NCI-H187 treated with DMSO at 0.1 percent for 48 hours (cell line): ENCODE measurements at places on chromosomes 6 and 20.

DNA sequence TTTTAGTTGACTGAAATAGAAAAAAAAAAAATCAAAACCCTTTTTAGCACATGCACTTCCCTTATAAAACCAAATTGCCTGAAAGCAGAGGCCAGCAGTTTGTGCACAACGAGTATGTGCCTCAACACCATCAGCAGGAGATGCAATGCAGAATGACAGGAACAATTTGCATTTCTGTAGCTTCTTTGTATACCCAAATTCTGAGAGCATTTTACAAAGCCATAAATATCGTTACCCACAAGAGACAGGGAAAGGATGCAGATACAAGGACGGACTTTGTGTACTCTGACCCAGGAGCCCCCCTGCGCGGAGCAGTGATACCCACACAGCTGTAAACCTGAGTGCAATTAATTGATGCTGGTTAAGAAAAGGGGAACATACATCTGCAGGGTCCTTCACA lies 285.6 kb downstream of the PRKN start:
- no peak for DNase-seq

DNA sequence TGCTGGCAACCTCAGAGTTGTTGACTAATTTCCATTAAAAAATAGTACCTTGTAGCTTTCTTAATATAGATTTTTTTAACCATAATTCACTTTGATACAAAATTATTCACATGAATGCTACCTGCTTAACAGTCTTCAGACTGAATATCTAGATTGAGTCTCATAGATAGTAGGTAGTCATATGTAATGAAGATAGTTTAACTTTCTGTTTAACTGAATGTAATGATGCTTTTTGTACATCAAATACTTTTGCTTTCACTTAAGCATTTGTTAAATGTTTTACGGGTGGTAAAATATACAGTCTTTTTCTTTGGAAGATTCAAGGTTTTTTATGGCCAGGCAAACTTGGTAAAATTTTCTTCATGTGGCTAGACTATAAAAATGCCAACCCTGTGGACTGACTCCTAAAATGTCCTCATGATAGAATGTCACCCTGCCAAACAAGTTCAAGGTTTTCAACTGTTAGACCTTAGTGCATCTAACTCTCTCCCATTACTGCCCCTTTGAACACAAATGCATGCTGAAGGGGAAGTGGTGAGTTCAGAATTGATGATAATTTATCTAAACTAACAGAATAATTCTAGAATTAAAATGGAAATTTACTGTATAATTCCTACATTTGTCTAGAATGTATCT lies 16.4 kb downstream of the TBPL1 start:
- no peak for DNase-seq

- no peak for DNase-seq
Observed at GRCh38 chr20:62710886-62711702, 2.5 kb downstream of the NTSR1 start.

GRCh38 chr6:95266537-95267258 lies 310.6 kb upstream of the MANEA start:
- DNase-seq: no peak

DNA sequence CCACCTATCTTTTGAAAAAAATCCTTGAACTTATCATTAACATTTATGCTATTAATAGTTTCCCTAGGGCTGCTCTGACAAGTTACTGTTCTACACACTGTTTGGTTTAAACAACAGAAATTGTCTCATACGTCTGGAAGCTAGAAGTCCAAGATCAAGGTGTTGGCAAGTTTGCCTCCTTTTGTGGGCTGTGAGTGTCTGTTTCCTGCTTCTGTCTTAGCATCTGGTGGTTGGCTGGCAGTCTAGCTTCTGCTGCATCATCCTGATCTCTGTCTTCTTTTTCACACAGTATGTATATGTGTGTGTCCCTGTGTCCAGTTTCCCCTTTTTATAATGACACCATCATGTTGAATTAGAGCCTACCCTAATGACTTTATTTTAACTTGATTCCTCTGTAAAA lies 154.8 kb downstream of the RPS12 start:
- no peak for DNase-seq

DNA sequence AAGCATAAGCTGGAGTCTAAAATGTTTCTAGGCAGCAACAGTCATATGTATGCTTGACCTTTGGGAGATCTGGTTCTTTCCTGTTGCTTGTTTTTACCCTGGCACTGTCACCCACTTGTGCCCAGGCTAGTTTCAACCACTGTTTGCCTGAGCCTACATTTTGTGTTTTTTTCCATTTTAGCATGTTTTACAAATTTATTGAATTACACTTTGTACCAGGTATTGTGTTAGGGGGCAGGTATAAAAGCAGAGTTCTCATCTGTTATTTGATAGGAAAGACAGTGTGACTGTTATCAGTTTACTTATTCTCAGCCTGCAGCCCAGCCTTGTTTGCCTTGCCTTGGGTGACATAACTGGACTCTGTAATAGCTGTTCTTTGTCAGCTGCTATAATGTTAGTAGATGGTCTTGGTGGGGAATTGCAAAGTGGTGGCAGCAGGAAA lies 147.0 kb downstream of the CDKAL1 start:
- no peak for DNase-seq

- DNase-seq: no peak
Observed at GRCh38 chr20:33909331-33909921, 84.3 kb upstream of the RALY start.

DNA sequence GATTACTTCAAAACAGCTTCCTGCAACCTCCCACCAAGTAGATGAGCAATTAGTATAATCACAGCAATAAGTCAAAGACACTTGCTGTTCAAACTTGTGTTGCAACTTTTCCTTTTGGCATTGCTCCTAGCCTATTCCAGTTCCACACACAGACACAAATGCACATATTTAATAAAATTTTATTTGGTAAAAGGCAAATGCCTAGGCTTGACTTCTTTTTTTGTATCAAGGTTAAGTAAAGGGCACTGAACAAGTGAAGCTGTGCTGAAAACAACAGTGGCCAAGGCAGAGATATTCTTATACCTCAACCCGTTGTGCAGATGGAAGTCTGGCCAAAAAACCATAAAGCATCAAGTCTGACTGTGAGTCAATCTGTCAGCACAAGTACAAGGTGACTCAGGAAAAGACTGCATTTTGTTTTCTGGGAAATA lies 708.4 kb upstream of the CITED2 start:
- DNase-seq: no peak

DNA sequence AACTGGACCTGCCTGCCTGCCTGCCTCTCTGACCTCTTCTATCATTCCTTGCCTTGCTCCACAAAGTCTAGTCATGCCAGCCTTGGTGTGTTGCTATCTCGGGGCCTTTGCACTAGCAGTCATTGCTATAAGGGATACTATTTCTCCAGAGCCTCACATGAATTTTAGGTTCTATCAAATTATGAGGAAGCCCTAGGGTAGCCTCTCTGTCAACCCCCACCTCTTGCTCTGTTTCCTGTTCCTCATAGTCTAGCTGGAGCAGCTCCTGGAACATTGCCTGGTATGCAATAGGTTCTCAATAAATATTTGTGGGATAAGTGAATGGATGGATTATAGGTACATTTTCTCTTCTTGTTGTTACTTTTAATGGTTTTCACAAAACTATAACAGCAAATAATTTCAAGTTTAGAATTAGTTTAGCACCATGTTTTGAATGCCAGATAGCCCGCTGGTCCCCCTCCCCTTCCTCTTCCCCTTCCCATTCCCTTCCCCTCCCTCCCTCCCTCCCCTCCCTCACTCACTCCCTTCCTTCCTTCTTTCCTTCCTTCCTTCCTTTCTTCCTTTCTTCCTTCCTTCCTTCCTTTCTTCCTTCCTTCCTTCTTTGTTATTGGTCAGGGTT lies 46.9 kb upstream of the DTNBP1 start:
- no peak for DNase-seq

DNA sequence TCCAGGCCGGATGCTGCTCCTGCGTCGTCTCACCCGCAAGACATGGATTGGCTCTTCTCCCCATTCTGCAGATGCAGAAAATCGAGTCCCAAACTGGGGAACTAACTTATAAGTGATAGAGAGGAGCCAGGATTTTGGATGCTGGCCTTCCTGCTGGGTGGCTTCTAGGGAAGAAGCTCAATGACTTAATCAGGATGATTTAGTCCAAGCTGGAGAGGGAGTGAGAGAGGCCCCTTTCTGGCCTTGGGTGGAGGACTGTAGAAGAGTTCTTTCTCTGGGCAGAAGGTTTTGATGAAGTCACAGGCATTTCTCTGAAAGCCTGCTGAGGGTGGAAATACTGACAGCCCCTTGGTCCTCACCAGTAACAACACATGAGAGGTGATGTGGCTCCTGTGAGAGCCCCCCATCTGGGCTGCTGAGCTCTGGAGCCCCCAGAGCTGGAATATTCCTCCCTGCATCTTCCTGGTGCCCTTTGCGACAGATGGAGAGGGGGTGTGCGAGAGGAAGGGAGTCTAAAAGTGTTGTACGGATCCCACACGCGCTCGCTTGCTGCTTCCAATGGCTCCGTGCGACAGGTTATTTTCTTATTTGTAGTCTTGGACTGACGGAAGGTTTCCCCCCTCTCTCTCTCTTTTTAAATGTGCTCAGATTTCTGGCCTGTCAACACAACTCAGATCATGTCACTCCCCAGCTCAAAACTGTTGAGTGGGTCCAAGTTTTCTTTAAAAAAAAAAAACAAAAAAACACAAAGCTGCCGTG lies 3.5 kb downstream of the SIRPA start:
- no peak for DNase-seq

- no peak for DNase-seq
Observed at GRCh38 chr6:27370391-27370790, 18.2 kb upstream of the ZNF391 start.

GRCh38 chr6:123024976-123025375 lies 28.9 kb downstream of the CLVS2 start:
- no peak for DNase-seq

DNA sequence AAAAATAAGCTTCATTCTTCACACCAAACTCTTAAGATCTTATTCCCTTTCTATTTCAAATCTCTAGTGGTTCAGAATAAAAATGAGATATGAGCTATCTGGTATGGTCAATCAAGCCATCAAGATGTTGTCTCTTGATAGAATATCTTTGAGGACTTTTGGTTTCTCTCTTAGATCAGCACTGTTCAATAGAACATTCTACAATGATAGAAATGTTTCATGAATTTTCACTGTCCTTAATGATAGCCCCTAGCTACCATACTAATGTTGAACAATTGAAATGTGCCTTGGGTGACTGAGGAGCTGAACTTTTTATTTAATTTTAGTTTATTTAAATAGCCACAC lies 24.1 kb upstream of the HINT3 start:
- DNase-seq: no peak

DNA sequence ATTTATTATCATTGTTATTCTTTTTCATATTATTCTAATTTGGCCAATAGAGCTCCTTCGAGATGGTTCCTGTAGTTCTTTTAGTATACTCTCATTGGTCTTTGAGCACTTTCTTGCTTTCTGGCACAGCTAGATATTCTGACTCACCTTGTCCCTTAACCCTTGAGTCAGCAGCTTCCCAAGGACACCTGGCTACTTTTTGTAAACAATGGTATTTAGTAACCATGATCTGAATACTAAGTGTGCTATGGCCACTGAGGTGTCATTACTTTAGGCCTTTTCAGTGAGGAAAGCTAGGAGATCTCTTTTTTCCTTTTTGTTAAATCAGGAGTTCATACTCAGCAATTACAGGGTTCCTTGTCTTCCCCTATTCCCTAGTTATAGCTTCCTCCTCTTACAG lies 126.5 kb upstream of the CITED2 start:
- no peak for DNase-seq

- peak; percentile 3 for DNase-seq
Observed at GRCh38 chr6:31087494-31088089, 24.8 kb downstream of the C6orf15 start.

DNA sequence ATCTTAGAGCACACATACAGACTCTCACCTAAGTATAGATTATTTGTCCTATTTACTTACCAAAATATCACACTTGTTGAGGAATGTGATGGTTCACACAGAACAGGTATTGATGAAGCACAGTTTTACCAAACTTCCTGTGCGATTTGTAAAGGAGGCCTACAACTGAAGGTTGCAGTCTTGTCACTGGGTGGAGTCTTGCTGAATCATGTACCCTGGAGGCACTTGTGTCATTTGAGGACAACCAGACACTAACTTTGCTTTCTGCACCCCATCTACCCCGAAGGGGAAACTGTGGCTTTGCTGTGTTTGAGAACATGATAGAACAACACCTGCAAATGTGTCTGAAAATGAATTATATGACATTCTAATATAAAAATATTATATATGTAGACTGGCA lies 32.4 kb upstream of the HINT3 start:
- no peak for DNase-seq

- DNase-seq: no peak
Observed at GRCh38 chr6:160132776-160133338, 11.2 kb downstream of the SLC22A1 start.

GRCh38 chr20:24991897-24992486 lies 559 bp downstream of the APMAP start:
- DNase-seq: no peak

GRCh38 chr20:56393653-56394052 lies 1.2 kb downstream of the CSTF1 start:
- DNase-seq: no peak

- DNase-seq: no peak
Observed at GRCh38 chr6:110831405-110831804, 16.1 kb upstream of the CDK19 start.

DNA sequence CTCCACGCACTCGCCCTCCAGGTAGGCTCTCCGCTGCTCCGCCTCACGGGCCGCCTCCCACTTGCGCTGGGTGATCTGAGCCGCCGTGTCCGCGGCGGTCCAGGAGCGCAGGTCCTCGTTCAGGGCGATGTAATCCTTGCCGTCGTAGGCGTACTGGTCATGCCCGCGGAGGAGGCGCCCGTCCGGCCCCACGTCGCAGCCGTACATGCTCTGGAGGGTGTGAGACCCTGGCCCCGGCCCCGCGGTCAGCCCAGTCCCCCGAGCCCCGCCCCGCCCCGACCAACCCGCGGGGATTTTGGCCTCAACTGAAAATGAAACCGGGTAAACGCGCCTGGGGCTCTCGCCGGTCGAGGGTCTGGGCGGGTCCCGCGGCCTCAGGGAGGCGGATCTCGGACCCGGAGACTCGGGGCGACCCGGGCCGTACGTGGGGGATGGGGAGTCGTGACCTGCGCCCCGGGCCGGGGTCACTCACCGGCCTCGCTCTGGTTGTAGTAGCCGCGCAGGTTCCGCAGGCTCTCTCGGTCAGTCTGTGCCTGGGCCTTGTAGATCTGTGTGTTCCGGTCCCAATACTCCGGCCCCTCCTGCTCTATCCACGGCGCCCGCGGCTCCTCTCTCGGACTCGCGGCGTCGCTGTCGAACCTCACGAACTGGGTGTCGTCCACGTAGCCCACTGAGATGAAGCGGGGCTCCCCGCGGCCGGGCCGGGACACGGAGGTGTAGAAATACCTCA lies 598 bp downstream of the HLA-B start:
- DNase-seq: no peak

GRCh38 chr6:167907837-167908681 lies 81.3 kb downstream of the AFDN start:
- DNase-seq: no peak

- DNase-seq: no peak
Observed at GRCh38 chr20:62202676-62203377, 17.3 kb downstream of the HRH3 start.

- DNase-seq: no peak
Observed at GRCh38 chr6:146857980-146858347, 259.2 kb downstream of the ADGB start.
